Myocyte (in vitro differentiated cells): ENCODE measurements at places on chromosomes 12 and 14. TPM values are rescaled to one million over a fixed set of nuclear protein-coding genes. Genes with fewer than 3 reads are reported as not detected.

Gene RTL1
- total RNA-seq: not detected in 2 replicates

Gene PPFIA2
- total RNA-seq: not detected in 2 replicates

Gene HOXC6
- total RNA-seq: 1.6 and 2.3 TPM in 2 replicates

Gene POTEG
- total RNA-seq: not detected in 2 replicates
